ENCODE measurements at places on chromosomes 6 and 20.

GRCh38 chr6:155528982-155529453 is 73.4 kb upstream of the NOX3 start:
- DNase-seq = no peak

DNA sequence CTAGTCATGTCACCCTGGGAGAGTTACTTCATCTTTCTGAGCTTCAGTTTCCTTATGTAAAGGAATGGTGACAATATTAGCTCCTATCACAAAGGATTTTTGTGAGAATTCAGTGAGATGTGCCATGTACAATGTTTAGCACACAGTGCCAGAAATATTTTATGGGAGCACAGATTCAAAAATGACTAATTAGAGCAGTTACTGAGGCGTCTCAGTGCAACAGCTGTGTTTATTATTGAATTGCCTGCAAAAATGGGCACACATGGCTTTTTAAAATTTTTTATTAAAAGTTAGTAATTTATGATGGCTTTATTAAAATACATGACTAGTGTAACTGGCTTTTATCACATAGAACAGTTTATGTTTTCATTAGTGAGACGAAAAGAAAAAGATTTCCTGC is 134.3 kb upstream of the AHI1 start:
- no peak for DNase-seq

- no peak for DNase-seq
Measured at GRCh38 chr6:64973142-64973541, 733.9 kb downstream of the EYS start.

GRCh38 chr20:36585410-36586125 is 12.2 kb downstream of the TGIF2 start:
- DNase-seq = no peak

DNA sequence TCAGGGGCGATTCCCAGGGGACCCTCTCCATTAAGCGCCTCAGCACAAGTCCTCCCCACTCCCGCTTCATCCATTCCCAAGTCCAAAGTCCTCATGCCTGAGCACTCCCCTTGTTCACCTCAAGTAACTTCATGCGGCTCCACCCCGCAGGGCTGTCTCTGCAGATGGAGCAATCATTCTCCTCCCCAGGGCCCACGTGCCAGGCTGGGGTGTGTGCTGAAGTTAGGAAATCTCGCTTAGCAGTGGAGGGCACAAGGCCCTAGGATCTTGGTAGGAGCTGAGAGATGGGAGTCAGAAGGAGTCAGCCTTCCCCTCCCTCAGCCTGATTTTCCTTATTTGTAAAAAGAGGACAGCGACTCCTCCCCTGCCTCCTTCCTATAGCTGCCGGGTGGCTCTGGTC is 3.5 kb downstream of the TGM3 start:
- DNase-seq = no peak

- no peak for DNase-seq
Measured at GRCh38 chr6:169632841-169633240, 69.0 kb downstream of the WDR27 start.

DNA sequence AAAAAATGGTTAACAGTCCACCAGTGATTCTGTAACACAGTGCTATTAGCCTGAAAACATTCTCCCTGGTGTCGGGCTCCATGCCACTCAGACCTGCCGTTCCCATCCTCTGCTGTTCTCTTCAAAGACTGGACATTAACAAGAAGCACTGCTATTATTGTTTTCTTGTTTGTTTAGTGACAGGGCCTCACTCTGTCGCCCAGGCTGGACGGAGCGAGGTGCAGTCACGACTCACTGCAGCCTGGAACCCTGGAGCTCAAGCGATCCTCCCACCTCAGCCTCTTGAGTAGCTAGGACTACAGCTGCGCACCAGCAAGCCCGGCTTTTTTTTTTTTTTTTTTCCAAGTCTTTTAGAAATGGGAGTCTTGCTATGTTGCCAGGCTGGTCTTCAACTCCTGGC is 9.6 kb downstream of the RMND1 start:
- DNase-seq = no peak

DNA sequence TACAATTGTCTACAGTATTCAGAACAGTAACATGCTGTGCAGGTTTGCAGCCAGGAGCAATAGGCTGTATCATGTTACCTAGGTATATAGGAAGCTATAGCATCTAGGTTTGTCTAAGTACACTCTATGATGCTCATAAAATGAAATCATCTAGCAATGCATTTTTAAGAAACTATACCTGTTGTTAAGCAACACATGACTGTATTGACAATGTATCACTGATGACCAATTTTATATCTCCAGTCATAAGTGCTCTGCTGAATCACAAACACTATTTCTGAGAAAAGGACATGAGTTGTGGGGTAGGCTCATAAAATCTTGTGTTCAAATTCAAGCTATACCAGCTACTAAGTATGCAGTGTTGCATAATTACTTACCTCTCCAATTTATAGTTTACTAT is 501.3 kb downstream of the CD109 start:
- no peak for DNase-seq

- DNase-seq = no peak
Measured at GRCh38 chr6:47936820-47937219, 155.0 kb downstream of the OPN5 start.

Measured in activated CD4-positive, alpha-beta T cell treated with anti-CD3 and anti-CD28 coated beads, Interleukin-2, amount 10 ng/mL, durations not matched to agents 7 days and 5 days (primary cell).